ENCODE measurements at places on chromosomes 1 and 21.

GRCh38 chr1:153678519-153679336 is at the start of gene NPR1:
Gene NPR1, plus strand, starts transcription at chr1:153678688. Its CDS starts 421 bp downstream, at chr1:153679109.
- DNase-seq = peak; percentile 66

DNA sequence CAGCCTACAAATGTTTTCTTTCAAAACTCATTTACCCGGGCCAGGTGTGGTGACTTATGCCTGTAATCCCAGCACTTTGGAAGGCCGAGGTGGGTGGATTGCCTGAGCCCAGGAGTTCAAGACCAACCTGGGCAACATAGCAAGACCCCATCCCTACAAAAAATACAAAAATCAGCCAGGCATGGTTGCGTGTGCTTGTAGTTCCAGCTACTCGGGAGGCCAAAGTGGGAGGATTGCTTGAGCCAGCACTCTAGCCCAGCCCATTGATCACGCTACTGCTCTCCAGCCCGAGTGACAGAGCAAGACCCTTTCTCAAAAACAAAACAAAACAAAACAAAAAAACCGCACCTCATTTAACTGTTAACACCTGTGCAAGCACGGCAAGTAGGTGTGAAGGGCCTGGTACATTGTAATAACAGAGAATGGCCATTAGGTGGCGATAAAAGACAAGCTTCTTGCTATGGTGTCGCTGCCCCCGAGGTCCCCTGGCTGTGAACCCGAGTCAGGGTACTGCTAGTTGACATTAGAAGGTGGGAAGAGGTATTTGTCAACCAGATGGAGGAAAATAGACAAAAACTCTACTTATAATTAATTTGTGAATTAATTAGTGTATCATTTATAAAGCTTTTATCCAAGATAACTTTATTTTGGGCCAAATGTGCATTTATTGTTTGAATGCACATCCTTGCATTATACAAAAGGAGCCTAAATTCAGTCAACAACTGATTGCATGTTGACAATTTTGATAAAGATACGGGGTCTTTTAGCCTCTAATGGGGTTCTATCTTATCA is 66.5 kb downstream of the SH3BGR start:
- DNase-seq = peak; percentile 78

DNA sequence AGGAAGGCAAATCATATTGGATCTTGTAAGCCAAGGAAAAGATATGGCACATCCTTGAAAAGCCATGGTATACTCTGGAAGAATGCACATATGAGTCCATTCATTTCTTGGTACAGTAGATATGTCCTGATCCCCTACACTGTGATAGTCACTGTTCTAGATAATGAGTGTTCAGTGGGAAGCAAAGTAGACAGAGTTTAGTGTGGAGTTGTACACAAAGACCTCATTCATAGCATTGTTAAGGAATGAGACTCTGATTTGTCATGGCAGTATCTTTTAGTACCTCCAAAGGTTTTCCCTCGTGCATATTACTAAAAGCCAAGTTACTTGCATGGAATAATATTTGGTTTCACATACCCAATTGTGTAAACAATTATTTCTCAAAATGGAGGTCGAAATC is 204.7 kb downstream of the NFIA start:
- no peak for DNase-seq

DNA sequence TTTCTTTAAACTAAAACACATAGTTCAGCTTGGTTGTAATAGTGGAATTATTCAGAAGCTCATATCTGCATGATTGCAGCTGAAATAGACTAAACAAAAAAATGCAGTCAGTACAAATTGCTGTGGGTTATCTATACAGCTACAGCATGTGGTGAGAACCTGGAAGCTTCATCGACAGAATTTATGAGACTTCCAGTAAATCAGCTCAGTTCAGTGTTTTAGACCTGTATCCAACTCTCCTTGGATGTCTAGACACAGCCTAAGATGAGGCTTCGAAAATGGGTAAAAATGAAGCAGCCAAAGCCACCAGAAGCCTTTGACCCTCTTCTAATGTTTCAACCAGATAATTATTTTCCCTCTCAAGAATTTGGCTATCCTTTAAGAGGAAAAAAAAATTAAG is 127.1 kb upstream of the C1orf105 start:
- no peak for DNase-seq

DNA sequence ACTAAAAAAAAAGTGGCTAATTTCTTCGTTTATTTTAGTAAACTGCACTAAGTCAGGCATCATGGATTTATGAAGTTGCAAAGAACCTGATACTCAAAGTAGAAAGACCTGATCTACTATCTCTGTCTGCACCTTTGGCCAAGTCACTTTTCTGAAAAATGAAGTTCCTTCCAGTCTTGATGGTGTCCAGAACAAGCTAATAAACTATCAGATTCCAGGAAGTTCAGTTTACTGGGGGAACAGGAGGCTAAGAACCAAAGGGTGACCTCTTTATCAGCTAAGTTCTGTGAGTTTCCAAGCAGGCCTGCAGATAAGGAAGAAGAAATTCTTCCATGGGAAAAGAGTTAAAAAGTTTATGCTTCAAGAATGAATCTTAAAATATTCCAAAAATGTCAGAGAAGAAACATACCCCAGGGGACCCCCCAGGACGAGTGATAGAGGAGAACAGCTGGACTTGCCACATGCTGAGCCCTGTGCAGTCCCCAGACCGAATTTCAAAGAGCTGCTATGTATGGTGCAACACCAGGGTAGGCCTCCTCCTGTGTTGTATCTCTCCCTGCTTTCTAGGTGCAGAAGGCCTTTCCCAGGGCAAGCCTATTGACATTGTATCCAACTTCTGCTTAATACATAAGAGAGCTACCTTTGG is 72.8 kb upstream of the FGGY start:
- no peak for DNase-seq

DNA sequence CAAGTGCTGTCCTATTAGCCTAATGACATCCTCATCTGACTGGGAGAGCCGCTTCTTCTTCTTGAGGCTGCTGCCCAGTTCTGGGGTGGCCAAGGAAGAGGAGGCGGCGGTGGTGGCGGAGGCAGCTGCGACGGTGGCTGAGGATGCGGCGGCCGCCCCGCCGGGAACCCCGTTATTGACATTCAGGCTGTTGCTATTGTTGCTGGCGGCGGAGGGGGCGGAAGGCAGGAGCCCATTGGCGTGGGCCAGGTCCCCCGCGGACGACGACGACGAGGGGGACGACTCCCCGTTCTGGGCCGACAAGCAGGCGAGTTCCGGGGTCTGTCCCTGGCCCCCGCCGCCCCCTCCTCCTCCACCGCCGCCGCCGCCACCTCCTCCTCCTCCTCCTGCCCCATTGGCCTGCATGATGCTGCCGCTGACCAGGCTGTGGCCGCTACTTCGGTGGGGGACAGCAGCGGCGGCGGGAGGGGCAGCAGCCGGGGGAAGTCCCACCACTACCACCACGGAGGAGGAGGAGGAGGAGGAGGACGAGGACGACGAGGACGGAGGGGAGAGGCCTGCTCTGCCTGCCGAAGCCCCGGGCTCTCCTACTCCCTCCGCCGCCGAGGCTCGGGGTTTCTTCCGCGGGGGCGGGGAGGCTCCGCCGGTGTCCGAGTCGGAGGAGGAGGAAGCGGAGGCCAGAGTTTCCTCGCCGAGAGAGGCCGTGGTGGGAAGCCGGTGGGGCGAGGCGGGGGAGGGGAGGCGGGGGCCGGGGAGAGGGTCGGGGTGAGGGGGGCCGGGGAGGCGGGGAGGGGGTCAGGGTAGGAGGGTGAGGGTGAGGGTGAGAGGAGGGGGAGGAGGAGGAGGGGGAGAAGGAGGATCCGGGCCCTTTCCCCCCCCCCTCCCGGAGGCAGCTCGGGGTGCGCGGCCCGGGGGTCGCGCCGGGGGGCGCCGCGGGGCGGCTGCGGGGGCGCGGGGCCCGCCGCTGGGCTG is 610 bp downstream of the WDR26 start:
- peak; percentile 54 for DNase-seq

DNA sequence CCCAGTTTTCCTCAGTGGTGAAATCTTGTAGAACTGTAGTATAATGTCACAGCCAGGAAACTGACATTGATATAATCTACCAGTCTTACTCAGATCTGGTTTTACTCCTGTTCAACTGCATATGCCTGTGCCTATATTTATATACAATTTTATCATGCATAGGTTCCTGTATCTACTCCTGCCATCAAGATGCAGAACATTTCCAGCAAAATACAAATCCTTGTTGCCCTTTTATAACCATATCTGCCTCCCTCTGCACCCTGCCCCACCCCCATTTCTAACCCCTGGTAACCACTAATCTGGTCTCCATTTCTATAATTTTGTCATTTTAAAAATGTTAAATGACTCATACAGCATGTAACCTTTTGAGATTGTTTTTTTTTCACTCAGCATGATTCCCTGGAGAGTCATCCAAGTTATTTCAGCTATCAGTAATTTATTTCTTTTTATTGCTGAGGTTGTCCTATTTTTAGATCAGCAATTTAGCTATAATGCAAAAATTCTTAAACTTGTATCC is 8.1 kb downstream of the UTP25 start:
- DNase-seq = no peak

DNA sequence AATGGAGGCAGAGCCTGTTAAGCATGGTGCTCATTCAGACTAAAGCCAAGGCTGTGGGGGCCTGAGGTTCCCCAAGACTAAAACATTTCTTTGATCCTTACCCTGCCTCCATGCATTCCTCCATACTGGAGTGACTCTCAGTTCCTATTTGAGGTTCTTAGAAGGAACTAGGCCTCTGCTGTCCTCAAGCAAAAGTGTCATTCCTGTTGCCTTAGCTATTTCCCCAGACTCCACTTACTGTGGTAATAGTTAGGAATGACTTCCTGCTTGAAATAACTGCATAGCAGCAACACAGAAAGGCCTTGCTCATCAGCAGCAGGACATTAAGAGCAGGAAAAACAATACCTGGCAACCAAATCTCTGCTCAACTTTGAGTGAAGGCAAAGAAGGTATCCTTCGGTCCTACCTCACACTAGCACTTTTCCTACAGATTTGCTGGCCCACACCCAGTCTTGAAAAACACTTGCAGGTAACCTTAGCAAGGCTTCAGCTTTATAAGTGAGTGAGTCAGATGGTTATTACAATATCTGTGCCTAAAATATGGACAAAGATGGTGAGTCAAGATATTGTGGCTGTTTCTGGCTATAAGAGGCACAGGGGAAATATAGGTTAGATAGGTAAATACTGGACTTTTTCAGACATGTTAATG is 14.8 kb downstream of the LRRC41 start:
- DNase-seq = no peak

DNA sequence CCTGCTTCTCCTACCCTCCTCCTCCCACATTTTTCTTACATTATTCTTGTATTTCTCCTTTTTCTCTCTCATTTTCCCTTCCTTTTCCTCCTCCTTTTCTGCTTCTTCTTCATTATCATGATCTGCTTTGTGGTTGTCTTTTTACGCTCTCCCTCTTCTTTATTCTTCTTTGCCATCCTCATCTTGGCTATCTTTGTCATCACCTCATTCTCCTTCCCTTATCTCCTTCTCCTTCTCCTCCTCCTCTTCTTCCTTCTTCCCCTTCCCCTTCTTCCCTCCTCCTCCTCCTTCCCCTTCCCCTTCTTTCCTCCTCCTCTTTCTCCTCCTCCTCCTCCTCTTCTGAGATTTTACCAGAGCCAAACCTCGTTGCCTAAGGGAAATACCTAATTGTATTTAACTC is 30.5 kb downstream of the RNF187 start:
- no peak for DNase-seq

DNA sequence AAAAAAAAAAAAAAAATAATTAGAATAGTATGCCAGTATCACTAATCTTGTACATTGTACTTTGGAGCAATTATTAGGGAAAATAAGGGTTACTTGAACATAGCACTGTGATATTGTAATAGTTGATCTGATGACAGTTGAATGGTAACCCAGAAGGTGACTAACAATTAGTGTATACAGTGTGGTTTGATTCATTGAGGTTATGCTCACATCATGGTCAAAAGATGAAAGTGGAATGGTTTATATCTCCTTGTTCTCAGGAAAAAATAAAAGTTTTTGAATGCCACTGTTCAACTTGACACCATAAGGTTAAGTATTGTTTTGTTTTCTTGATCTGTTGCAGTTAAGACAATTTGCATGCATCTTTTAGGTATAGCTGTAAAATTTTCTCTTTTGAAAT is 87.0 kb downstream of the GPR52 start:
- DNase-seq = no peak

GRCh38 chr1:26021647-26022403 is at the start of gene EXTL1:
Gene EXTL1, plus strand, starts transcription at chr1:26021775. Its CDS starts 872 bp downstream, at chr1:26022647.
- no peak for DNase-seq

DNA sequence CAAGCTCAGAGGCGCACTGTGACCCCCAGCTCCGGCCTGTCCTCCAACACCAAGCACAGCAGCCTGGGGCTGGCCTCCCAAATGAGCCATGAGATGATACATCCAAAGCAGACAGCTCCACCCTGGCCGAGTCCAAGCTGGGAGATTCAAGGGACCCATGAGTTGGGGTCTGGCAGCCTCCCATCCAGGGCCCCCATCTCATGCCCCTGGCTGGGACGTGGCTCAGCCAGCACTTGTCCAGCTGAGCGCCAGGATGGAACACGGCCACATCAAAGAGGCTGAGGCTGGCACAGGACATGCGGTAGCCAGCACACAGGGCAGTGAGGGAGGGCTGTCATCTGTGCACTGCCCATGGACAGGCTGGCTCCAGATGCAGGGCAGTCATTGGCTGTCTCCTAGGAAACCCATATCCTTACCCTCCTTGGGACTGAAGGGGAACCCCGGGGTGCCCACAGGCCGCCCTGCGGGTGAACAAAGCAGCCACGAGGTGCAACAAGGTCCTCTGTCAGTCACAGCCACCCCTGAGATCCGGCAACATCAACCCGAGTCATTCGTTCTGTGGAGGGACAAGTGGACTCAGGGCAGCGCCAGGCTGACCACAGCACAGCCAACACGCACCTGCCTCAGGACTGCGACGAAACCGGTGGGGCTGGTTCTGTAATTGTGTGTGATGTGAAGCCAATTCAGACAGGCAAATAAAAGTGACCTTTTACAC is 29.1 kb downstream of the SLC19A1 start:
- no peak for DNase-seq

- no peak for DNase-seq
Measured at GRCh38 chr1:14742181-14742980, 143.9 kb downstream of the KAZN start.

GRCh38 chr1:226353698-226354525 is 44.9 kb upstream of the LIN9 start:
- no peak for DNase-seq

GRCh38 chr1:51726051-51726450 is 109.2 kb downstream of the OSBPL9 start:
- DNase-seq = no peak
